ENCODE measurements at places on chromosomes 4 and X. TPM values are rescaled to one million over a fixed set of nuclear protein-coding genes. Genes with fewer than 3 reads are reported as not detected.

DNA sequence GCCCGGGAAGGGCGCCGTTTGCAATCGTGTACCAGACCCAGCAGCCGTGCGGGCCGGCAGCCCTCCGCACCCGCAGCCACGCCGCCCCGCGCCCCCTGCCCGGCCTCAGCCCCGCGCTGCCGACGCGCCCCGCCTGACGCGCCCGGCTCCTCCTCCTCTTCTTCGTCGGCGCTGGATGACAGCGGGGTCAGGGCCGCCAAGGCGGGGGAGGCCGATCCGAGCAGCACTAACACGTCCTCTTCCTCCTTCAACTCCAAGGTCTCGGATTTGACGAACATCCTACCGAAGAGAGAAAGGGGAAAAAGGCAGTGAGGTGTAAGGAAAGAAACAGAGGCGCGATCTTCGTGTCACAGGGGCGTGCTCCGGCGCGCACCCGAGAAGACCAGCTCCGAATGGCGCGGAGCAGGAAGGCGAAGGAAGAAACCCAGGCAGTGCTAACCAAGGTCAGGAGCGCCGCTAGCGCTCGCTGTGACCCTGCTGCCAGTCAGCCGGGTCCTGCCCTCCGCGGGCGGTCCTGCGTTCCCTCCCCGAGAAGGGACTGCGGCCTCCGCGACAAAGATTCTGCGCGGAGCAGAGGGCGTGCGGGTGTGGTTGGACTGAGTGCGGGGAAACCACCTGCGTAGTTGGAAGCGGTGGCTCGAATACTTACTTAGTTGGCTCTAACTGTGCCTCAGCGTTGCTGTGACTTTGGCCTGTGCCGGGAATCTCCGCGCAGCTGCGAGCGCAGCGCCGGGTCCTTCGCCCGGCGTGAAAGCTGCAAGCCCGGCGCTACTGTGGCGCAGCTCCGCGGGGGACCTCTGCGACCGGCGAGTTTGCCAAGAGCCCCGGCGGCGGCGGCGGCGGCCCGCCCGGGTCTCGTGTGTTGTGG is 548 bp downstream of the NEUROG2 start:
- DNase-seq: no peak

- no peak for DNase-seq
Measured at GRCh38 chr4:6937754-6938153, 28.1 kb downstream of the TBC1D14 start.

DNA sequence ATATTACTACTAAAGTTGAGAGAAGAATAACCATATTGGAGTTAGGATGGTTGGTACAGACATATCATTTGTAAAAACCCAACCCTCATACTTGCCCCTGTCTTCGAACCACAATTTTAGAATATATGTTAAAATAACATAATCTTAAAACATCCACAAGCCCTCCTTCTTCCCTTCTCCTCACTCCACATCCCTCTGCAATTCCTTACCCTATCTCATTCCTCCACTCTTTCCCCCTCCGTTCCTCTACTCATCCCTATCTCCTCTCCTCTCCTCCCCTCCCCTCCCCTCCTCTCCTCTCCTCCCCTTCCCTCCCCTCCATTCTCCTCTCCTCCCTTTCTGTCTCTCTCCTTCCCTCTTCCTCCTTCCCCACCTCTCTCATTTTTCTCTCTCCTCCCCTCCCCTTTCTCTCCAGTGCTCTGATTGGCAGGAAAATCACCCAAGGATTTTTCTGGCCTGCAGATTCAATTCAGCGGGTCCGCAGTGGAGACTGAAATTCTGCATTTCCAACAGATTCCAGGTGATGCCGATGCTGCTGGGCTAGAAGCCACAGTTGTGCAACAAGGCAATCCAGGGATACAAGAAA is 17.4 kb upstream of the ODAM start:
- DNase-seq: no peak

GRCh38 chr4:174553031-174553430 is 30.7 kb upstream of the HPGD start:
- no peak for DNase-seq

The ERVMER34-1 gene
- total RNA-seq: not detected

The BRS3 gene
- not detected for total RNA-seq
